Effector CD8-positive, alpha-beta T cell (primary cell): ENCODE measurements at places on chromosomes 16 and 17.

DNA sequence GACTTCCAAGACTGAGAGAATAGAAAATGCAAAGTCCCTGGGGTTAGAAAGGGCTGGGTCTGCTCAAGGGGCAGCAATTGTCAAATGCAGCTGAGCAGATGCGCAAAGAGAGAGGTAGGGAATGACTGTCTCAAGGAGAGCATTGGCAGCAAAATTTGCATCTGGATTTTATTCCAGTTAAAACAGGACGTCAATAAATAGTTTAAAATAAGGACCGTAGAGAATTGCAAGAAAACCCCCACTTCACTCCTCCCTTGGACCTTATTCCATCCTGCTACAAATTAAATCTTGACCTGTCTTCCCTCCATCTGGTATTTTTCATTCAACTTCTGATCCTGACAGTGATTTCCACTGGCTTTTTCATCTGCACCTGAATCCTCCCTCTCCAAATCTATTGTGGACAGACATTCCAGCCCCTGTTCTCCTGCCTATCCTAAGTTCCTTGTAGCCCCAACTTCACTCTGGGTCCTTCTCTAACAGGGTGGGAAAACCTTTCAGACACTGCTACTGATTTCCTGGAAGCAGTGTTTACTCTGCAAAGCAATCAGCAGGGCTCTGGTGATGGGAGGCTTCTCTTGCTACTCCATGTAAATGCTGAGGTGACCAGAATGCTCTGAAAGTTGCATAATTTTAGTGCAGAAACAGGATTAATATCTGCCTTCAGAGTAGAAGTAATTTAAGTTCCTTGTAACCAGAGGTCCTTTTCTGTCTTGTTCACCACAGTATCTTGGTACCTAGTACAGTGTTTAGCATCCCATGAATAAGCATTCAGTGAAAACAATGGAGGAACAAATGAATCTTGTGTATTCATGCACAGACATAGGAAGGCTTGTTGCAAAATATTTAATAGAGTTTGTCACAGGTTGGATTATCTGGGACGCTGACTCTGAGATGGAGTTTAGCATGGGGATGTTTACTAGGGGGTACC, 79.2 kb downstream of the CDH11 start:
- DNase-seq: no peak

DNA sequence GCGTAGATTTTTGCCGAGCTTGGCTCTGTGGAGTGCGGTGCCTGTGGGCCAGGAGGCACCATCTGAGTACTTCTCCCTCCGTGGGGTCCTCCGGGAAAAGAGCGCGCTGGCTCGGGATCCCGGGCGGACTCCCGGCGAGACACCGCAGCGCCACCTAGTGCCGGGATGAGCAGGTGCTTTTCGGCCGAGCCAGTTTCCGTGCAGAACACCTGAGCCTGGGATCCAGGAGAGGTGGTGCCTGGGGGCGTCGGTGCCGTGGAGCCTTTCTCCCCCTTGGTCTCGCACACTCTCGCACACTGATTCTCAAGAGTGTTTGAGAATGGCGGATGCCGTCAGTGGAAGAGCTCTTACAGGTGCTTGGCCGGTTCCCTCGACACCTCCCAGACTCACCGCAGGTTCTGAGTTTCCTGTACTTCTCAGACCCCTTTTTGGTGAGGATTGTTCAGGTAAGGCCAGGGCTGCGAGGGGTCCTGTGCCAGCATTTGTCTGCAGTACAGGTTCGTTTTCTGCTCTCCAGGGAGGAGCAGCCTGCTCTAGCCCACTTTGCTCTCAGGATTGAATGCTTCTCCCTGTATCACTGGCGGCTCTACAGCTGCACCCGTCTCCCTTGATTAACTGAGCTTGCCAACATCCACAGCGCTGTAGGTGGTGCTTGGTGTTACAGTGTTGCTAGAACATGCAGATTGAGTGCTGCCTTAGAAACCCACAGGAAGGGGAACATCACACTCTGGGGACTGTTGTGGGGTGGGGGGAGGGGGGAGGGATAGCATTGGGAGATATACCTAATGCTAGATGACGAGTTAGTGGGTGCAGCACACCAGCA, 23.3 kb downstream of the TBCD start:
- peak; percentile 39 for DNase-seq

GRCh38 chr17:35892091-35893035, 12.2 kb upstream of the CCL5 start:
- no peak for DNase-seq

DNA sequence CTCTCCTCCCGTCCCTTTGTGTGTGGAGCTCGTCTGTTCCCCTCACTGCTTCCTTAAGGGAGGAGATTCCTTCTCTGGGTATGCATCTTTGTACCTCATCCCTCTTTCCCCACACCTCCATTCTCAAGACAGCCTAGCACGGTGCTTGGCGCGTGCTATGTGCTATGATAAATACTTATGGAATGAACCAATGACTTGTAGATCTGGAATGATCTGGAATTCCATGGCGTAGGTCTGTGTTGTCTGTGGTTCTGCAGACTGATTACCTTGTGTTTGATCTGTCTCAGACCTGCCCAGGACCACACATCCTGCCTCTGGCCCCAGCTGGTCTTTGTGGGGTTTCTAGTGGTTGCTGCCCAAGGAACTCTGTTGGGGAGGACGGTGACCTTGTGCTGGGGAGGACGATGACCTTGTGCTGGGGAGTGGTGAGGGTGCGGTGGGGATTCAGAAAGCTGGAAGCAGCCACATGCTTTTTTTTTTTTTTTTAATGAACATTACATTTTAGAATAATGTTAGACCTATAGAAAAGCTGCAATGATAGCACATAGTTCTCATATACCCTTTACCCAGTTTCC, 33.5 kb upstream of the ETV4 start:
- no peak for DNase-seq

DNA sequence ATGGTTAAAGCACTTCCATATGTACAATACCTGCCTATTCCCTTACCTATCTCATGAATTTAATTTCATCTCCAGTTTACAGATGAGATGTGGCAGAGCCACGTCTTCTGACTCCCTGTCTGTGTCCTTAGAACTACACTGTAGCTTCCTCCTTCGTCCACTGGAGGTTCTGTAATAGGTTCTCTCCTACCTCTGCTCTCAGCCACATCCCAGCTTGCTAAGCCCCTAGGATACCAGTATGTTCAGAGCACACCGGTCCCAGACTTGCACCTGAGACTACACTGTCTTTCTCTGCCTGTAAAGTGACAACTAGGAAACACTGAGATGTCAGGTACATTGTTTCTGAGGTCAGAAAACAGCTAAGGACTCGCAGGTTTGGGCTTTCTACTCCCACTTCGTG, 3.8 kb upstream of the RASL10B start:
- DNase-seq: no peak

GRCh38 chr17:55582897-55583296, 71.6 kb upstream of the SMIM36 start:
- DNase-seq: no peak

DNA sequence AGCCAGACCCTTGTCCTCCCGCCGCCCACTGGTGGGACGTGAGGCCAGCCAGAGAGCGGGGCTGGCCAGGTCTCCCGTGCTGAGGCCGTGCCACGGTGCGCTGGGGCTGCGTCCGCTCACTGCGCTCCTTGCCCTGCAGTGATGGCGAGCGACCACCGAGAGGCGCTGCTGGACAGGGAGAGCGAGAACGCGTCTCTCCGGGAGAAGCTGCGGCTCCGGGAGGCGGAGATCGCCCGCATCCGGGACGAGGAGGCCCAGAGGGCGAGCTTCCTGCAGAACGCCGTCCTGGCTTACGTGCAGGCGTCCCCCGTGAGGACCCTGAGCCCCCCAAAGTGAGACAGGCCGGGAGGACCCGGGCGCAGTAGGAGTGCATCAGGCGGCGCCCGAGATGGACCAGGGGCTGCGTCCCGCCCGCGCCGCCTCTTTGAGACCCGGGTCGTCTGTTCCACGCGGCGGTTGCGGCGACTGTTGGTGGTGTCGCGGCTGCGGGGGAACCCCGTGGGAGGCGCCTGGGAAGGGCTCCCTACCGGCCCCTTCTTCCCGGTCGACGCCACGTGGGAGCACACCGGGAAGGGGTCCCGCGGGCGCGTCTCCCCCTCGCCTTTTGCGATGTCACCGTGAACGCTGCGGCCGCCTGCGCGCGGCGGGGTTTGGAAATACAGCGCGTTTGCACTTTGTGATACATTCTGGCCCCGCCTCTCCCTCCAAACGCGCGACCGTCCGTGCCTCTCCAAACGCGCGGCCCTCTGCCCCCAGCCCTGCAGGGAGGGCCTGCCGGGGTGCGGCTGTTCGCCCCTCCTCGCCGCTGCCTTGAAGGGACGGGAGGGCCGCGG, 792 bp upstream of the RAC3 start:
- peak; percentile 72 for DNase-seq

DNA sequence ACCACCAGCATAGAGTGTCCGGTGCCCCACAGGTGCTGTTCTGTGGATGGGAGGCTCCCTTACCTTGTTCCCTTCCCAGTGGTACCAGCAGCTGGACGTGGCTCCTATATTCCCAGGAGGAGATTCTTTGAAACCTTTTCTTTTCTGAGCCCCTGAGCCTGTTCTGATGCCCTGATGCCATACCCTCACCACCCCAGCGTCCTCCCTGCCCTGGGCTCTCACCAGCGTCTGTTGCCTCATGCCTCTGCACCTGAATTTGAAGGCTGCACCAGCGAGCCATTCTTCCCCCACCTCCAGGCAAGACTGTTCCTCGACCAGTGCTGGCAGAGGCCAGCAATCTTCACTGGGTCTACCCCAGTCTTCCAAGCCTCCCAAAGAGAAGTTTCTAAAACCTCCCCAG, 505 bp downstream of the SOST start:
- no peak for DNase-seq

DNA sequence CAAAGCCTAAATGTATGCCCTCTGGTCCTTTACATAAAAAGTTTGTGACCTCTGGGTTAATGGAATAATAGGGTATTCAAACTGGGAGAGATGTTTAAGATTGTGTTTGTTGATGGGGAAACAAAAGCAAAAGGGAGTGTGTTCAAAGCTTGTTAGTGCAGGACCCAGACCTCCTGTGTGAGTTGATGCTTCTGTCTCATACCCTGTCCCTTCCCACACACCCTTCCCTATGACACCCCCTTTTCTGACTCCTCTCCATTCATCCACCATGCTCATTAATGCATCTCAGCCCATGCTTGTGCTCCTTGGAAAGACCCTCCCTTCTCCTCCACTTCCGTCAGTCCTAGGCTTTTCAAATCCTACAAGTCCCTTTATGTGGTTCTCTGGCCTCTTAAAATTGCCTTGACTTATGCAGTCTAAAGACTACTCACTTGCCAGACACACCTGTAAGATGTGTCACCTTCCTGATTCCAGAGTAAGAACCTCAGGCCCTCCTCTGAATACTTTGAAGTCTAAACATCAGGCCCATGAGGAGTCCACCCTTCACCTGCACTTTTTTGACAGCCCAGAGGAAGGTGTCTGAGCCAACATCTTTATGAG, 128.0 kb upstream of the CACNG5 start:
- DNase-seq: no peak
